ENCODE measurements at places on chromosomes 13 and 19.

GRCh38 chr19:3370214-3370720, 3.9 kb downstream of the NFIC start:
- no peak for DNase-seq

DNA sequence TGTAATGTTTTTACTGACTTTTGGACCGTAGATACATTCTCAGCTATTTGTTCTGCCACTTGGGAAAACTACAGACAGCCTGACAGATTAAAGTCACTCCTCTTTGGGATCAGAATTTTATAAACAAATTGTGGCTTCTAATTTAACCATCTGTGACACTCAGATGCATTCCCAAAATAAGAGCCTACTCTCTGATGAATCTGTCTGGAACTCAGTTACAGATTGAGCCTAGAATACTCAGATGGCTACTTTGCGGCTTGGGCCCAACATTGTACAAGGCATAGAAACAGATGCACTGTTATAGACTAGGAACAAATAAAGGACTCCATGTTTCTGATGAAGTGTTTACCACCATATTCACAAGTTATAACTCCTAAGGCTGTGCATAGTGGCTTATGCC, 291.0 kb upstream of the SLITRK6 start:
- no peak for DNase-seq

DNA sequence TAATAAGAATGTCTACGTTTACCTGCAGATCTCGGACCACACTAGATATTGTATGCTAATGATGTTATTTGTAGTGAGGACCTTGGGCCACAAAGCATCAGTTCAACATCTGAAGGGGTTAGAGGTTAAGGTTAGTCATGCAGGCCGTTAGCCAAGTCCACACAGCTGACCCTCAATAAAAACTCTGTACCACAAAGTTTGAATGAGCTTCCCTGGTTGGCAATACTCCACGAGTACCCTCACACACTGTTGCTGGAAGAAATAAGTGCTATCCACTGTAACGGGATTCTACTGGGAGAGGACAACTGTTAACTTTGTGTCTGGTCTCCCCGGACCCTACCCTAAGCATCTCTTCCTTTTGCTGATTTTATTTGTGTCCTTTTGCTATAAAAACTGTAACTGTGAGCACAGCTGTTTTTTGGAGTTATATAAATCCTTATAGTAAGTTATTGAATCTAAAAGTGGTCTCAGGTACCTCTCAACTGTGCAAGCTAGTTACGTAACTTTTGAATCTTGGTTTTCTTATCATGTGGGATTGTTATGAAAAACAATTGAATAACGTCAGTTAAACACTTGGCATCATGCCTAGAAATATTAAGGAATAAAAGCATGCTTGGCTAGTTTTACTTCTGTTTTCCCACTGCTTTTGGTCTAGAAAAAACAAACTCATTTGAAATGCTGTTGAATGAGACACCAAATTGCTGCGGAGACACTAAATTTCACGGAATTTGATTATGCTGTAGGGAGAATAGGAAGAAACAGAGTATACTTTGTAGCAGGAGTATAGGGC, 181.5 kb downstream of the DNAJC3 start:
- DNase-seq: no peak

GRCh38 chr13:72341904-72342303, 385.5 kb downstream of the MZT1 start:
- no peak for DNase-seq

DNA sequence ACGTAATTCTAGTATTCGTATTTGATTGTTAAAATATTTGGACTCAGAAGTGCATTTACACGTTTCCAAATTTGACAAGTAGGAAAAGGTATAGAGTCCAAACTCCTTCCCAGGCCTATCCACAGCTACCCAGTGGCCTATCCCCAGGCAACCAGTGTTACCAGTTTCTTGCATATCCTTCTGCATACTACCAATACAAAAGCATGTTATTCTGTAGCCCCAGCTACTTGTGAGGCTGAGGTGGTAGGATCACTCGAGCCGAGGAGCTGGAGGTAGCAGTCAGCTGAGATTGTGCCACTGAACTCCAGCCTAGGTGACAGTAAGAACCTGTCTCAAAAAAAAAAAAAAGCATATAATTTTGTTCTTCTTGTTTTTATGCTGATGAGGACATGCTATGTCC, 67.1 kb downstream of the LRCH1 start:
- DNase-seq: no peak

DNA sequence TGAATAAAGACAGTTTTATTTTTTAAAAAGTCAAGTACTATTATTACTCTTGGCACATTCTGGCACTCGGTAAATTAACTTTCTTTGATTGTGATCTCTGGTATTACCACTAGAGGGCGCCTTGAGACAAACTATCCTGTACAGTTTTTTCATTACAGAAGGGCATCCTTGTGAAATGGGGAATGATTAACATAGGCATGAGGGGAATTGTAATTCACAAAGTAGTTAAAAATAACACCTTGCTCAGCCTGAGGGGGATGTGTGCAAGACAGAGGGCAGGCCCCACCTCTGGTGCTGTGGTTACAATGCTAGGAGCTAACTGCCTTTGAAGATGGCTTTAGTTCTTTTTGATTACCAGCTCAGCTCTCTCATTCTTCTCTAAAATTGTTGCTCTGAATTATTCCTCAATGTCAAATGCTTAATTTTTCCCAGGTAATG, 24.2 kb upstream of the C1QTNF9B start:
- DNase-seq: no peak

DNA sequence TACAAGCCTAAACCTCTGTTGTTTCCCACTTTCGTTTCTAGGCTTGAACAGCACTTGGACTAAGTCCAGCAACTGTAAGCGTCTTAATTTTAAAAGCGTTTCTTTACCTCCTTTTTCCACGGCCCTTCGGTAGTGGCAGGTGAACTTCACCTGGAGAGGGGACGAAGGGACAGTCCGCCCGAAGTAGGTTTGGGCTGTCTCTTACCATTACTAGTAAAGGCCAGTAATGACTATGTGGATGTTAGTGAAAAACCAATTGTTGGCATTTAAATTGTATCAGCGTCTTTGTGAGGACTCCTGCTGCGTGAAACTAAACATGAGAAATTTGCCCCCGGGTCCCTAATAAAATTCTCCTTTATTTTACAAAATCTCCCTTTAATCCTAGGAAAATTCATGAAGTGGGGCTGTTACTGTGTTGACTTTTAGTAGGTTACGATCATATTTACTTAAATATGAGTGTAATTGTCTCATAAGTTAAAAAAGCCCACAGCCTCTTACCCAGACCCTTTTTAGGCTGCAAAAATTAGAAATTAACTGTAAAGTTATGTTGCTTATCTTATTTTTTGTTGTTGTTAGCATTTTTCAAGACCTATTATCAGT, 983 bp downstream of the ITM2B start:
- DNase-seq: no peak

GRCh38 chr13:37429976-37430375, 168.6 kb downstream of the POSTN start:
- DNase-seq: no peak

DNA sequence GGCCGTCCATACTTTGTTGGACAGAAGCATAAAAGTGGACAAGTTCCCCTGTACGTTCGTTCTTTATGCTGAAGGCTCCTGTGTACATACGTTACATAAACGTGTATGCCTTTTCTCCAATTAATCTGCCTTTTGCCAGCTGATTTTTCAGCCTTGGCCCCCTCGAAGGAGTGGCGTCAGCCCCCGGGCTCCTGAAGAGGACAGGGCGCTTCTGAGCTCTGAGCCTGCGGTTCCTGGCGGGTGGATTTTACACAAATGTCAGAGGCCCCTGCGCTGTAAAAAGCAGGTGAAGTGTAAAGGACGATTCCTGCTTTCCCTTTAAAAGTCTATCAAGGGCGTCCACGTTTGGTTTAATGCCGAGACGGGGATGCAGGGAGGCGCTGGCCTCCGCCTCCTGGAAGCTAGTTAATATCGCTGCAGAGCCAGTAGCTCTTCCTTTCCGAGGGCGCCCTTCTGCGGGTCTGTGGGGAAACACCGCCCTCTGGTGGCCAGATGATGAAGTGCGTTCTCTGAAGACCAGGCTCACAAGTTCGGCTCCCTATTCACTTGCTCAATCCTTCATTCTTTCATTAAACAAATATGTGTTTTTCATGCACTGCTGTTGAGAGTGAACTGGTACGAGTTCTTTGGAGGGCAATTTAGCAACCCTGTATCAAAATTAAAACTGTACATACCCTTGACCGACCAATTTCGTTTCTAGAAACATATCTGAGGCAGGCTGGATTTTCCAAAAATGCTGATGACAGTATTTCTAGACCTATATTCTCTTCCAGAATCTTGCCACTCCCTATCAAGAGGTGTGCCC, 62.0 kb downstream of the GPR12 start:
- peak; percentile 77 for DNase-seq

DNA sequence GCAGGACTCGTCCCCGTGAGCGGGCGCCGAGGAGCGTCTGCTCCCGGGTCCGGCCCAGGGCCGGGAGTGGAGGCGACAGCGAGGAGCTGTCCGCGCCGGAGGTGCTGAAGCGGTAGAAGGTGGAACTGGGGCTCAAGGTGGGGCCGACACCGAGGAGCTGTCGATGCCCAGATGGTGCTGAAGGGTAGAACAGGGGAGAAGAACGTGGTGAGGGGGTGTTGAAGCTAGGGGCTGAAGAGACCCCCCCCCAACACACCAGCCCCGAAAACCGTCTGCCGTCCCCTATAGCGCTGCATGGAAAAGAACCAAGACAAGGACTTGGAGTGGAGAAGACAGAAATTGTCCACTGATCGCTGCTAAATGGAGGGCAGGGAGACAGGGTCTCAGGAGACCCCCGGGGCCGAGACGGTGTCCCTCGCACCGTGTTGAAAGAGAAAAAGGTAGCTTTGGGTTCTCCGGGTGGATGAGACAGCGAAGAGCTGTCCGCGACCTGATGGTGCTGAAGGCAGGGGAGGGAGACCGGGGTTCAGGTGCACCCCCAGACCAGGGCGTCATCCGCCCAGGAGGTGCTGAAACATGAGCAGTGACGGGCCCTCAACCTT, 7.1 kb upstream of the PDE4C start:
- DNase-seq: no peak

DNA sequence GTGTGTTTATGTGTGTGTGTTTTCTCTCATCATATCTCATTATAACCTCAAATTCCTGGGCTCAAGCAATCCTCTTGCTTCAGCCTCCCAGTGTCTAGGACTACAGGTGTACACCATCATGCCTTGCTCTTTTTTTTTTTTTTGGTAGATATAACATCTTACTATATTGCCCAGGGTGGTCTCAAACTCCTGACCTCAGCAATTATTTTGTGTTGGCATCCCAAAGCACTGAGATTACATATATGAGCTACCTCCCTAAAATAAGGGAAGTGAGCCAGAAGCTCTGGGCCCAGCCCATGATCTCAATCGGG, 448 bp upstream of the ZNF543 start:
- no peak for DNase-seq

DNA sequence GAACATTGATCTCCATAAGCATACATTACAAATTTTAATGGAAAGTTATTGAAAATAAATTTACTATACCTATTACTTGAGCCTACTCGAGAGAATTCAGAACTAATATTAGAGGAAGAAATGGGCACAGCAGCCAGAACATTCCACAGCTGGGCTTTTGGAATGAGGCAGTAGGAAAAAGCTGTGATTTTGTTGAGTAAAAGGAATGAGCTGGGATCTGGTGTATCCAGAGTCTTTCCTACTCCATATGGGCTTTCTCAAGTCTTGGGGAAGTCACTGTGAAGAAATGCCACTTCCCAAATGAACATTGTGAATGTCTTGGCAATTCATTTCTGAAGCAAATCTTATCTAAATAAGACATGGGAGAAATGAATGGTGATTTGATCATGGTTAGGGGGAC, 93.1 kb downstream of the CYSLTR2 start:
- DNase-seq: no peak

- DNase-seq: no peak
These were observed 170.0 kb upstream of the SLC10A2 start for GRCh38 chr13:103236213-103236612.

GRCh38 chr19:13718733-13719132, 45.6 kb upstream of the MRI1 start:
- peak; percentile 38 for DNase-seq

DNA sequence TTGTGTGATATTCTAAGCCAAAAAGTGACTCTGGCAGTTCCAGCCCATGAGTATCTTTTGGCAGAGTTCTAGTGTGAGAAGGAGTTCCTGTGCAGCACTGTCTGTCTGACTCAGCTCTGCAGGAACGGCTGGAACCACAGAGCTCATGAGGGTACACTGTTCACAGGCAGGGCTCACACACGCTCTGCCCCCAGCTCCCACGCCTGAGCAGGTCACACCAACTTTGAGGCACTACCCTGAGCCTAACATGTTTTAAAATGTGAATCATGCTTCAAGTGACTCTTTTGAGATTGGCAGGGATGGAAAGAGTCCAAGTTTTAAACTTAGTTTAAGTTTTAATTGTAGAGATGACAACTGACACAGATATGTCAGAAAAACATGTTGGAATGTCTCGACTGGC, 1203.3 kb downstream of the UQCRFS1 start:
- peak; percentile 6 for DNase-seq

- DNase-seq: no peak
These were observed 18.0 kb upstream of the CD70 start for GRCh38 chr19:6608940-6609339.

DNA sequence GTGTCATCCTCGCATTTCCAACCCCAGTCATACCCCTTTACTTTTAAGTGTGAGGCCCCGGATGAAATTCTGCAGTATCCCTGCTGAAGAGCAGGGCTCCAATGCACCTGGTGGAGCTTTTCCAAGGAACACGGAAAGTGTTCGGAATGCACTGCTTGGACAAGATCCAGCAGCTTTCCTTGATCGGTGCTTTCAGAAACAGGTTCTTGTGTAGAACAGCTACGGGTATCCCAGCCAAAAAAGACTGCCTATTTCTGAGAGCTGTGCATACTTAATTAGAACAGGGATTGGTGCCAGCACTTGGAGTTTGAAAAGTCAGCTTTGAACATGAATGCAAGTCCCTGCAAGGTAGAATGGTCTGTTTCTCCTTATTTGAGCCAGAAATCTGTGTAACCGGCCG, 87.2 kb upstream of the C1QTNF9B start:
- no peak for DNase-seq

GRCh38 chr13:23901365-23901764, 4.1 kb upstream of the C1QTNF9B start:
- no peak for DNase-seq

GRCh38 chr19:18610245-18610555, 2.5 kb upstream of the TMEM59L start:
- no peak for DNase-seq

GRCh38 chr13:95697052-95697680, 20.2 kb downstream of the DNAJC3 start:
- DNase-seq: no peak

Data from occipital lobe (tissue), 3 donors.